Fibroblast of upper back skin (primary cell): ENCODE measurements at places on chromosomes 12 and 14.

GRCh38 chr12:20351406-20351805 is 16.9 kb upstream of the PDE3A start:
- DNase-seq = no peak

GRCh38 chr12:132637811-132638210 is 19.2 kb downstream of the P2RX2 start:
- no peak for DNase-seq

- DNase-seq = peak; percentile 62
Measured at GRCh38 chr12:93419388-93420034, 22.2 kb downstream of the UBE2N start.

GRCh38 chr12:67377021-67377420 is 107.9 kb downstream of the CAND1 start:
- no peak for DNase-seq

DNA sequence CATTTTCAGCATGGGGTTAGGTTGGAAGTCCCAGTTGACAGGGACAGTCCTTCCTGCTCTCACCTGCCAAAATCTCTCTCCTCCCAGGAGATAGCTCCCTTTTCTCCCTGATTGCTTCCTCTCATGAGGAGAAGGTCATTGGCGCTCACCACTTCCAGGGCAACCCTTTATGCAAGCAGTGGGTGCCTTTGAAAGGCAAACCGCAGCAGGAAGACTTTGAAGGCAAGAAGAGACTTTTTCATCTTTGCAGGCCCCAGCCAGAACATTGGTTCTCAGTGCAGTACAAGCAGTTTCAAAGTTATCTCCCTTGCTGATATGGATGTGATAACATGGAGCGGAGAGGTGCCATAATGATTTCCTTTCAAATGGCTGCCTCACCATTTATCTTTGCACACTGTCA is 483.0 kb downstream of the DIO2 start:
- no peak for DNase-seq
